Lung microvascular endothelial cell (primary cell): ENCODE measurements at places on chromosomes 6 and 20.

DNA sequence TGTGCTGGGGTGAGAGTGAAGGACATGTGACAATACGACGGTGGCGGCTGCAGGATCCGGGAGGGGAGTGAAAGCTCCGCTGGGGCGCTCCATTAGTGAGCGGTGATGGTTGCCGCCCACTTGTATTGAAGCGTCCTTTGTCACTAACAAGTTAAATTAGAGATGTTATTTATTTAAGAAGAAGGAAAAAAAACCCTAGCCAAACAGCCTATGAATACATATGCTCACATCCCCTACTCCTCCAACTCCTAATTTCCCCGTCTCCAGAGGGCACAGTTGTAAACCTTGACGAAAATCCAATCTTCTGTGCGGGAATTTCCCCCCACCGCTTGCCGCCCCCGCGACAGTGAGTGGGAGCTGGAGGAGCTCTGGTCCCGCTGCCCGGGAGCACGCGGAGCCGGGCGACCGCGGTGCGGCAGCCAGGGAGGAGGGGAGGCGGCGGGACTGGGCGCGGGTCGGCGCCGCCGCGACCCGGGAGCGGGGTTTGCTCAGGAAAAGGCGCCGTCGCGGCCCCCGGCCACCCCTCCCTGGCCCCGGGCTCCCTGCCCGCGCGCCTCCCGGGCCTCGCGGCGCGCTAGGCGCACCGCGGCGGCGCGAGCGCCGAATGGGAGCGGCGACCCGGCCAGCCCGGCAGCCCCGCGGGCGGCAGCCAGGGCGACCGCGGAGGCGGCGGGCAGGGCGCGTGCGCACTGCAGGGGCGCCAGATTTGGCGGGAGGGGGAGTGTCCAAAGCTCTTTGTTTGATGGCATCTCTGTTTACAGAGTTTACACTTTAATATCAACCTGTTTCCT is at the start of gene MYB:
Gene MYB, plus strand, starts transcription at position 767 of the 791 bp plus-strand sequence. CDS start 206 bp downstream, outside the sequence.
- peak; percentile 49 for DNase-seq

DNA sequence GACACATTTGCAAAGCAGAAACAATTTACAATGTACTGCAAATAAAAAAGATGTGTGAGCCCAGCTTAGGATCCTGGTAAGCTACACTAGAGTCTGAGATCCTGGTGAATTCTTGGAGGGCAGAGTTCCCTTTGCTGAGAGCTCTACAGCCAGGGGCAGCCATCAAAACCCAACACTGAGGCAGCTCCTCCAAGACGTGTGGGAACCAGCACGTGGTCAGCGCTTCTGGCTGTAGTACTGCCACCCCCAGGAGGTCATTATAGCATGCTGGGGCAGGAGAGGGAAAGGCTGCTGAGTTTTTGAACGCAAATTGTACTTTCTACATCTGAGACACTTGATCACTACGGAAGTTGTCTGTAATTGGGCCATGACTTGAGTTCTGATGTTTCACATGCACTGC is 131.5 kb downstream of the INSM1 start:
- no peak for DNase-seq

- no peak for DNase-seq
Observed at GRCh38 chr20:58470336-58471192, 44.6 kb downstream of the APCDD1L start.

- DNase-seq: peak; percentile 89
Observed at GRCh38 chr6:167855825-167856425, 29.2 kb downstream of the AFDN start.

DNA sequence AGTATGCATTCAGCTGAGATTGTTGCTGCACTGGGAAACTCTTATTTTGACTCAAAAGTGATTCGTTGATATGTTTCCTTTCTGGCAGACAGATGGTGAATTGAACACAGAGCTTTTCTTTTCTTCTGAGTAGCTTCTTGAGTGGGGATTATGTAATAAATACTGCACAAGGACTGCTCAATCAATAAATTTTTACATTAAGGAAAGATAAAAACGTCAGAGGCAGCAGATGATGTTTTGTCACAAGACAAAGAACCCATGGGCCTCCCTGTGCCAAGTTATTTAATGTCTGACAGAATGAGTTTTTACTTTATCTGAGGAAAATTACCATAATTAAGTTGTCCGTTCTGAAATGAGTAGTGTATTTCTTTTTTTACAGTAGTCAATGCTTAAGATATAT is 460.3 kb downstream of the UTRN start:
- no peak for DNase-seq

DNA sequence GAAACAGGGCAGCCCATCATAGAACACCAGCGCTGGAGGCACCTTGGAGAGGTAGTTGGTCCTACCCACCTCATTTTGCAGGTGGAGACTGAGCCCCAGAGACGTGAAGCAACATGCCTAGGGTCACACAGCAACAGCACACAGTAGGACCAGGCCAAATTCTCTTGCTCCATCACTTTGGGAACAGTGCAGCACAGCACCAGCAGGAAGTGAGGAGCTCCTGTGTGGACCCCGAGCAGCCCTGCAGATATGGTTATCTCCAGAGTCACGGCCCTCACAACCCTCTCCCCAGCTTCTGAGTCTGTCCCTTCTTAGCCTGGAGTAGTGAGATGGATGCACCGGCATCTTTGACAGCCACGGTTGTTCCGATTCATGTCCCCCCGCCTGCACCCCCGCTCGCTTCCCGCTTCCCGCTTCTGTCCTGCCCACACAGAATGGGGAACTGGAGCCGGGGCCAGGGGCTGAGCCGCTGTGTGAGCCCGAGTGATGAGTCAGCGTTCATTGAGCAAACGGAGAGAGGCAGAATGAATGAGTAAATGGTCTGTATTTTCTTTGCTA is 72.6 kb upstream of the DUSP22 start:
- no peak for DNase-seq

DNA sequence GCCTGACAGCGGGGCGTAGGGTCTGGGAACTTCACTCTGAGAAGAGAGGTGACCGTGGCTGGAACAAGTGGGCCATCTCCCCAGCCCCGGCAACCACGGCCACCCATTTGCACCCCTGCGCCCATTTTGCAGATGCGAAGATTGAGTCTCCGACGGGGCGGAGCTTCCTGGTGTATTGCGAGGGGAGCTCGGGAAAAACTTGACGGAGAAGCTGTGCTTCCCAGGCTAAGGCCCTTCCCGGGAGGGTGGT is 653 bp downstream of the ZNF335 start:
- DNase-seq: no peak

DNA sequence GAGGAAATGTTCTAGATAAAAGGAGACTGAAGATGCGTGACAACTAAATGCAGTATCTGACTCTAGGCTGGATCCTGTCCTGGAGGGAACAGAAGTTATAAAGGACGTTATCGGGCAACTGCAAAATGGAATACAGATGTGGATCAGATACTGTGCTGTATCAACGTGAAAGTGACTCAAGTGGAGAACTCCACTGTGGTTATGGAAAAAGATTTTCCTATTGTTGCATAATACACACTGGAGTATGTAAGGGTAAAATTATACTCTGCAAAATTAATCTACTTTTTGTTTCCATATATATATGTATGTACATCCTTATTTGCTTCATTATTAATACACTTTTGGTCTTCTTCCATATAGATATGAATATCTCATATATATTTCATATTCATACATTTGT is 654.0 kb downstream of the QKI start:
- DNase-seq: peak; percentile 64

- DNase-seq: no peak
Observed at GRCh38 chr20:52399352-52399751, 207.8 kb upstream of the ZFP64 start.

DNA sequence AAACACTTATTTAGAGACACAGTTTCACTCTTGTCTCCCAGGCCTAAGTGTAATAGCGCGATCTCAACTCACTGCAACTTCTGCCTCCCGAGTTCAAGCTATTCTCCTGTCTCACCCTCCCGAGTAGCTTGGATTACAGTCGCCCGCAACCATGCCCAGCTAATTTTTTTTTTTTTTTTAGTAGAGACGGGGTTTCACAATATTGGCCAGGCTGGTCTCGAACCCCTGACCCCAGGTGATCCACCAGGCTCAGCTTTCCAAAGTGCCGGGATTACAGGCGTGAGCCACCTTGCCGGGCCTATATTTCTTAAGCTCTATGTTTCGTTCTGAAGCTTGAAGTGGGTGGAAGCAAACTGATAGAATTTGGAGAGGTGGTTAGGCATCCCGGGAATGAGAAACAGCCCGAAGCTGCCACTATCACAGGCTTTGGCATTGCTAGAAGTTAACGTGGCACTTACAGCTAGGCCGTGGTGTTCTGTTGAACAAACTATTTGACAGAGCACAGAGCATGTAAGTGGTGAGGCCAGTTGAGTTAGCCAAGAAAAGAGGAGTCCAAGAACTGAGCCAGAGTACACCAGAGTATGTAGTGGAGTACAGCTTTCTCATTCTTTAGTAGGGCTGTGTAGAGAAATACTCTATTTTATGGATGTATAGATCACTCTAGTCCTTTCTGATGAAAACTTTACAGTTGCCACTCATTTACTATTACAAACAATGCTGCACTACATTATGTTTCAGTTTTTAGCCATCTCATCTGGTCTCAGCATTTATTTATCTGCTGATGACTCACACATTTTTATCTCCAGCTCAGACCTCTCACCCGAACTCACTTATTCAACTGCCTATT is 62.0 kb upstream of the HFE start:
- peak; percentile 69 for DNase-seq

GRCh38 chr6:128479048-128479666 is 41.2 kb downstream of the PTPRK start:
- DNase-seq: no peak
